ENCODE measurements at places on chromosomes 1 and 21. TPM values are rescaled to one million over a fixed set of nuclear protein-coding genes. Genes with fewer than 3 reads are reported as not detected.

DNA sequence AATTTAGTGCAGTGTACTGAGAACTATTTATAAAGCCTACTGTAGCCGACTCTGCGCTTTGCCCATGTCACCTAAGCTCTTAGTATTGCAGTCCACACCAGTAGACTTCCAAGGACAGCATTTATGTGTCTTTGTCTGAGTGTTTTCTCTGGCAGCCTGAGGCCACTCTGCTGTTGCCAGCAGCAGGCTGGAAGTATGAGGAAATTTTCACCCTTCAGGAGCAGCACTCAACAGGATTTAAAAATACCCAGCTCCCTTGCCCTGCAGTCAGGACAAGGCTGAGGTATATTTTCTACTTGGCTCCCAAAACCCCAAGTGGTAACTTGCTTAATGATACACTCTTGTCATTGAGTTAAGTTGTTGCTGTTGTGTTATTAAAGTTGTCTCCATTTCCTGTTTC, 230.1 kb downstream of the SRGAP2C start:
- peak; percentile 34 for DNase-seq

- no peak for DNase-seq
Observed at GRCh38 chr1:232718928-232719927, 86.0 kb upstream of the MAP10 start.

DNA sequence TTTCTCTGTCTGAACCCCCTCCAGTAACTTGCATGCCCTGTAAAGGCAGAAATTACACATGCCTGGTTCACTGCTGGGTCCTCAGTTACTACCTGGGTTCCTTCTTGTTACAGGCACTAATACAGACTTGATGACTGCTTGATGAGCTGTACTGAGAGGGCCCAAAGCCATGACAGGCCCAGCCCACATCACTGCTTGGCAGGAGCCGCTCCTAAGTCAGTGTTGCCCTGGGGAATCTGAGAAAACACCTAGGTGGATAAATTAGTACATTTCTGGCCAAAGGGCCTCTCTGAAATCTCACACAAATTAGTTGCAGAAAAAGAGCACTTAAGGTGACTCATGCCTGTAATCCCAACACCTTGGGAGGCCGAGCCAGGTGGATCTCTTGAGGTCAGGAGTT, 37.8 kb upstream of the IRF2BP2 start:
- peak; percentile 69 for DNase-seq

- DNase-seq: no peak
Observed at GRCh38 chr1:167584581-167584980, 31.0 kb upstream of the CREG1 start.

- no peak for DNase-seq
Observed at GRCh38 chr1:178808529-178808928, 62.3 kb downstream of the ANGPTL1 start.

GRCh38 chr1:32878183-32878582, 7.5 kb upstream of the FNDC5 start:
- DNase-seq: no peak

- no peak for DNase-seq
Observed at GRCh38 chr1:110786802-110787327, 86.1 kb upstream of the CD53 start.

DNA sequence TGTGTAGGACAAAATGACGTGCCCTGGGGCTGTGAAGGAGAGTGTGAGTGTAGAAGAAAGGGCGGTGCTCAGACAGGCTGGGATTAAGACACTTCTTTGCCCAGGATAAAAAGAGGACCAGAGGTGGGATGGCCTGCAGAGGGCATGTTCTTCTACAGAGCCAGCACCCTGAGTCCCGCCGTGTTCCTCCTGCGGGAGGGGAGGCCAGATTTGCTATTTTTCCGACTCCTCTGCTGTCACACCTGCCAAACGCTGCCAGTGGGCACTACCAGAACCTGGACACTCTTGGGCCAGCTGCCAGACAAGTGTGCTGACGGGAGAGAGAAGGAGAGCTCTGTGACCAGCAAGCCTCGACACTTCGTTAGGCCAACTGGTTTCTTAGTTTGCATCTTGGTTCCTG, 206.4 kb downstream of the PLD5 start:
- no peak for DNase-seq

DNA sequence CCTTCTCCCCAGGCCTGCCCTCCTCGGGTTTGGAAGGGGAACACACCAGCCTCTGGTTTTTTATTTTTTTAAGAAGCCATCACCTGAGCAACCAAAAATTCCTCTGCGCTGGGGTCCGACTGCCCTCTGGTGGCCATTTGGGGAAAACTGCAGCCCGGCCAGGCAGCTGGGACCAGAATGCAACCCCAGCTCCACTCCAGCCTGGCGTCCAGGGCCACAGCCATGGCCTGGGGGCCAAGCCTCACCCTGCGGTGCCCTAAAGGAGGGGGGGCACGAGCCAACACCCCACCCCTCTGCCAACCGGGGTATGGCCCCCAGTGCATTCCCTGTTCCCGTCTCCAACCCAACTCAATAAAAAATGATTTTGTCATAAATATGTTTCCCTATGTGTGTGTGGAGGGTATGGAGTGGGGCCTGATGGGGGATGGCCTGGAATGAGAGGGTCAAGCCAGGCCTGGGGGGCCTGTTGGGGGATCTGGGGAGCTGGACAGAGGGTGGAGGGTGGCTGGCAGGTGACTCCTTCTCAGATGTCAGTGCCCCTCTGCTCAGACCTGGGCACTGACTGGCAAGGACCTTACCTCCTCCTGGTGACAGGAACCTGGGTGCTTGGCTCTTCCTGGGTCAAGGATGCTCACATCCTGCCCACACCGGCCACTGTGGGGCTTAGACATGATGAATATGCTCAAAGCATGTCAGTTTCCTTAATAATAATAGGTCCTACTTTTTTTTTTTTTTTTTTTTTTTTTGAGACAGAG, 3.2 kb downstream of the GPR3 start:
- DNase-seq: peak; percentile 60

- peak; percentile 87 for DNase-seq
Observed at GRCh38 chr1:65174585-65174984, 26.6 kb downstream of the AK4 start.

DNA sequence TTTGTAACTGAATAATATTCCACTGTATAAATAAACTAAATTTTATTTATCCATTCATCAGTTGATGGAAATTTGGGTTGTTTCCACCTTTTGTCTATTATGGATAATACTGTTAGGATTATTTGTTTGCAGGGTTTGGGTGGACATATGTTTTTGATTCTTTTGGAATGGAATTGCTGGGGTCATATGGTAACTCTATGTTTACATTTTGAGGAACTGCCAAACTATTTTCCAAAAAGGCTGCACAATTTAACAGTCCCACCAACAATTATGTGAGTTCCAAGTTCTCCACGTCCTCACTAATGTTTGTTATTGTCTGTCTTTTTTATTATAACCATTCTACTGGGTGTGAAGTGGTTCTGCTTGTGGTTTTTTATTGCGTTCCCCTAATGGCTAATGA, 4.3 kb upstream of the SERBP1 start:
- no peak for DNase-seq

- no peak for DNase-seq
Observed at GRCh38 chr1:3708791-3709190, 43.5 kb upstream of the CCDC27 start.

- DNase-seq: no peak
Observed at GRCh38 chr1:39361446-39361845, 130.0 kb upstream of the BMP8A start.

GRCh38 chr1:76854255-76854654, 13.0 kb upstream of the ST6GALNAC5 start:
- no peak for DNase-seq

DNA sequence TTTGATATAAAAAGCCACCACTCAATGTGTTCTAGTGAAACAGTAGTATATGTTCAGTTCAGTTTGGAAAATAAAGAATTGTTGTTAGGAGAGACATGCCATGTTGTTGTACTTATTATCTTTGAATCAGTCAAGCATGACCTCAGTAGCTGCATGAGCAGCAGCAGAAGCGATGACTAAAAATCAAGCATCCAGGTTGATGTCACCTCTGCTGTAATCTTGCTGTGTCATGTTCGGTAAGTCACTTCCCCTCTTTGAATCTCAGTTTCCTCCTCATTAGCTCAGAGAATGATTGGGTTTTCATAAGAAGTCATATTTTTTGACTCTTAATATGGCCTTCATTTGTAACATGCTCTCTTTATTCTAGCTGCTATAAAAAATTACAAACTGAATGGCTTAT, 428.4 kb upstream of the B3GALT2 start:
- DNase-seq: no peak

GRCh38 chr1:25145775-25146393, 86.4 kb downstream of the SYF2 start:
- no peak for DNase-seq

RXFP4 gene
- not detected for total RNA-seq

CDCA8 gene
- total RNA-seq: 6.3 TPM

TMEM39B gene
- total RNA-seq: 13.0 TPM

SLC9C2 gene
- total RNA-seq: not detected

KRTAP11-1 gene
- not detected for total RNA-seq

COL8A2 gene
- 0.99 TPM for total RNA-seq

S100A5 gene
- not detected for total RNA-seq
